ENCODE measurements at places on chromosomes 5 and 9.

GRCh38 chr9:35859990-35860339 lies 10.2 kb downstream of the OR13J1 start:
- DNase-seq: no peak

DNA sequence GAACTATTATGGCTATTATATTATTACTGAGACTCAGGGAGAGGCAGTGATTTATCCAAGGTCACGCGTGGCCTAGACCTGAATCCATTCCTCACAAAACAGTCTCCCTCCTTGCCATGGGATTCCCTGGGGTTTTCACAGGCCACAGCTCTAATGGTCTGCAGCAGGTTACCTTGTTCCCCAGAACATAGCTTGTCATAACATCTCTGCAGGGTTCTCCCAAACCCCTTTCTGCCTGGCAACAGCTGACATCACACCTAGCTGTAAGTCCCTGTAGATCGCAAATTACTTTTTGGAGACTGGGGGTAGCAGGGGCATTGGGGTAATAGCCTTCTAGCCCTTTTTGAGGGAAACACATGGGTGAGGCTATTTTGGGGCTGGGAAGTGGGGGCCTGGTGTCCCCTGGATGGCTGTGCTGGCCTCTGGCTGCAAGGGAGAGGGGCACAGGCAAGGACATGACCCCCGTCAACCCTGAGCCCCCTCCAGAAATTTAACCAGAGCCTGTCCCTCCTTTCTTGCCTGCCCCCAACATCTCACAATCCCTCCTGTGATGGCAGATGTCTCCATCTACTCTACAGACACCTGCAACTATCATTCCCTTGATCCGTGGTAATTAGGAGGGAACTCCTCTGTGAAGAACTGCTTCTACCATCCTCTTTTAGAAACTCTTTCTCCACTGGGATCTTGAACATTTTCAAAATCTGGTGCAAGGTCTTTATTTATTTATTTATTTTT lies 1.3 kb downstream of the CD74 start:
- peak; percentile 88 for DNase-seq

DNA sequence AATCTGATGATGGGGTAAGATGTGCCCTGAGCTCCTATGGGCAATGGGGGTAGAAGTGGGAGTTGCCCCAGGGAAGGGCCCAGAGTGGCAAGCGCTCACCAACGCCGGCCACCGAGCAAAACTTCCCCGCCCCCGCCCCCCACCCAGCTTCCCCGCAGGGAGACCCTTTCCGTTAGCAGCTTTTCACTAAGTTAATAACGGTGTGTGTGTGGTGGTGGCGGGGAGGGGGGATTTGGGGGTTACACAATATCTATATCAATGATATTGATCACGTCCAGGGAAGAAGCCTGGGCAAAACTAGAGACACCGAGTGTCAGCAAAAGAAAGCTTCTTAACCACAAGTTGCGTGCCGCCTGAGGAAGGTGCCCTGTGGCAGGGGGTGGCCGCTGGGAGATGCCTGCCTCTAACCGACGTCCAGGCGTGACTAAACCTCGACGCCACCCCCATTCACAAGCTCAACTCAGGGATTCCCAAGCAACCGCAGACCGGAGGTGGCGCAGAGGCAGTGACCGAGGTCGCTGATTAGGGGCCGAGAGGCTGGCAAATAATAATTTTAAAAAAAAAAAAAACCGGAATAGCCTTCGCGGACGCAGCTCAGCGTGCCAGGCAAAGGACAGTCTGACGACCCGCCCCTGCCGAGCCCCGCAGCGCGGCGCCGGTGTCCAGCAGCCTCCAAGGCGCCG lies 222.6 kb downstream of the MEF2C start:
- DNase-seq: peak; percentile 73

DNA sequence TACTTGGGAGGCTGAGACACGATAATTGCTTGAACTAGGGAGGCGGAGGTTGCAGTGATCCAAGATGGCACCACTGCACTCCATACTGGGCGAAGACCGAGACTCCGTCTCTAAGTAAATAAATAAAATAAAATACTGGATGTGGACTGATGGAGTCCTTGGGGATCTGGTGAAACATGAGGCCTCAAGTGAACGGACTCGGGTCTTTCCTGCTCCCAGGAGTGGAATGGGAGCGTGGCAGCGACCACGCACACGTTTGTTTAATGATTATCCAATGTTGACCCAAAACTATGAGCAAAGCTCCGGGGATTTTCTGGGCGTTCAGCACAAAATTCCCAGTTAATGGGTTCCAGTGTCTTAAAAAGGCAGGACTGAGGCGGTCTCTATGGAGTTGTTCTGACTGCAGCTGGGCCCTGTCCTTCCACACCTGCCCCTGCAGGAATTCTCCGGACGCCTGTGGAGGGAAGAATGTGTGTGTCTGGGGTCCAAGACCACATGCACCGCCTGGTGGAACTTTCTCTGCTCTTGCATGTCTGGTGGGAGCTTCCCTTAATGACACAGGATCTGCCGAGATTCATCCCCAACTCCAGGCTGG lies 26.6 kb downstream of the NEK6 start:
- no peak for DNase-seq

DNA sequence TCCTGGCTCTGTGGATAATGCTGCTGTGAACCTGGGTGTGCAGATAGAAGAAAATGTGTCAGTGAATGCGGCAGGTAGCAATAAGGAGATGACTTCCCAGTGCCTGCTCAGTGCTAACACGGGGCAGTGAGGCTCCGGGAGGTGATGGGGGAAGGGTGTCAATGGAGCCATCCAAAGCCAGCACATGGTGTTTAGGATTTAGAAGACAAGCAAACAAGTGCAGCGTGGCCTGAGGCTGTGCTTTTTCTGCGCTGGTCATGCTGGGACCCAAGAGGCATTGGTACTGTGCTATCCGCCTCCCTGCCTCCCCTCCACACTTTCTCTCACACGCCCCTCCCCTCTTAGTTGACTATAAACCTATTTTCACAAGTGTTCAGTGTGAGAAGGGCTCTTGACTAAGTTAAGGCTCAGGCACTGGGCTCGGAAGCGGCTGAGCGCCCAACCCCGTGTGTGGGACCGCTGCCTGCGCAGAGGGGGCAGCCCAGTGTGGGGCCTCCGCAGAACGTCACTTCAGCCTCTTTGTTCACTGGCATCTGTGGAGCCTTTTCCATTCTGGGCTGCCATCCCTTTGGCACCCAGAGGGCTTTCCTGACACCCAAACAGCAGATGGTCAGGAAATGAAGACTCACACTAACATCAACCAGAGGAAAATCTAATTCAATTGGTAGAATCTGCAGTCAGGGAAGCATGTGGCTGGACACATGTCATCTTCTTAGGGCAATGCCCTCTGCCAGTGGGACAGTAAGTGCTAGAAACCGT lies 21.8 kb upstream of the NINJ1 start:
- DNase-seq: no peak

GRCh38 chr5:60010853-60011252 lies 117.3 kb upstream of the PDE4D start:
- DNase-seq: no peak

DNA sequence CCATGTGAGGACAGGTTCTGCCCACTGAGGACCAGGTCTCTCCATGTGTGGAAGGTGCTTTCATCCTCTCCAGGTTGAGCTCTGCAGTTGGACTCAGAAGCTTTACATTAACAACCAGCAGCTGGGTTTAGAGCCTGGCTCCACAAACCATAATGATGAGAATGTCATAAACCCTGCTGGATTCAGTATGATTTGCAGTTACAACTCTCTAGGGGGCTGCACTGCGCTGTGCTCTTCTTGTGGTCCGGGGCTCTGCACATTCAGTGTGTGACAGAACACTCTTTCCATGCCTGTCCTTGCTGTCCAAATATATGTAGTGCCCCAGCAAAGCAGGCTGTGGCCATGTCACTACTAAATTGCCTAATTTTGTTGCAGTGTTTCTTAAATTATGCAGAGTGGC lies 334.3 kb downstream of the ICE1 start:
- DNase-seq: no peak

- DNase-seq: no peak
Observed at GRCh38 chr5:2334719-2335118, 416.8 kb downstream of the IRX2 start.

- DNase-seq: no peak
Observed at GRCh38 chr5:151483176-151483575, 35.8 kb downstream of the SLC36A1 start.

DNA sequence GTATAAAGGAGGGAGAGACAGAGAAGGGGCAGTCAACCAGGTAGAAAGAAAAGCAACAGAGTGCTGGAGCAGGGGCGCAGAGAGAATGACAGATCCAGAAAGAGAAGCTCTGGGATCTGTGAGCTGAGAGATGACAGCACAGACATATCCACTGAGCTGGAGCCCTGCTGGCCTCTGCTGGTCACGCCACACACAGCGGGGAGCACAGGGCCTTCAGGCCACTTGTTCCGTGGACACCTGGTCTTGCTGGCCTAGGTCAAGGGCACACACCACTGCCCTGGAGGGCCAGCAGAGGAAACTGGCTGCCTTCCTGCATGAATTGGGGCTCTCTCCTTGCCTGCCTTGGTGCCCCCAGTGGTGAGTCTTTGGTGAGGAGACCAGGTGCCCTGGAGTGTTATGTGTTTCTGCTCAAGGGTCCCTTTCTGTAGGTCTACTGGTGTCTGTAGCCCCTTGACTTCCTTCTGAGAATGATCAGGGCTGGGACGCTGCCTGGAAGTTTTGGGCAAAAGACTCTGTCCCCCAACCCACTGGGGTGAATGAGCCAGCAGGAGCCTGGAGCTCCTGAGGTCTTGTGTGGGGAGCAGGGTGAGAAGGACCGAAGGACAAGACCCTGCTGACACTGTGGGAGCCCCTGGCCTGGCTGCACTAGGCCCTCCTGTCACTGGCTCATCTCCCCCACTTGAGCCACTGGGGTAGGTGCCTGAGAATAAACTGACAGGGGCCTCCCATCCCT lies 59.2 kb upstream of the ADAMTS2 start:
- DNase-seq: no peak

DNA sequence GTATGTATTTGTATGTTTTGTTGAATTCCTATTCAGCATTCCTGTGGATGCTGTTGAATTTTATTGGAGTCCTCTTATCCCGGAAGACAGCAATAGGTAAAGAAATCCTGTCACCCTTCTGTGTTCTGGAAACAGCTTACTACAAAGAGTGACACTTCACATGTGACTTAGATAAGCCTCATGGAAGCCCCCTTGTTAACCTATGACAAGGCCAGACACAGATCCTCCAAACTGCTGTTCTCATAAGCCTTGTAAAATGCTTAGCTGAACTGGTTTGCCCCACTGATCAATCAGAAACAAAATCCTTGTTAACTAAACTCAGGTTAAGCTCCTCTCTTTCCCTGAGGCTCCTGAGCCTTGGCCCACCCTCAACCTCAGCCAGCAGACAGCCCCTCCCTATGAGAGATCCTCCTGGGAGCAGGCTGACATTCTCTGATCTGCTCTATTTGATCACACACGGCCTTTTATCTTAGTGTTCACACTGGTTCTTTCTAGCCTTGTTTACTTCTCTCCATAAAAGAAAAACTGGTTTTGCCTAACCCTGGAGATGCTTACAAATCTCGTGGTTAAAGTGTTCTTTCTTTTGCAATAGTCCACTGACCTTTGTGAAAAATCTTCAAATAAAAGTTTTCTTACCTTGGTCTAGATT lies 29.4 kb upstream of the ATP6V1G1 start:
- DNase-seq: no peak

- DNase-seq: no peak
Observed at GRCh38 chr5:91245871-91246270, 137.2 kb downstream of the ARRDC3 start.

DNA sequence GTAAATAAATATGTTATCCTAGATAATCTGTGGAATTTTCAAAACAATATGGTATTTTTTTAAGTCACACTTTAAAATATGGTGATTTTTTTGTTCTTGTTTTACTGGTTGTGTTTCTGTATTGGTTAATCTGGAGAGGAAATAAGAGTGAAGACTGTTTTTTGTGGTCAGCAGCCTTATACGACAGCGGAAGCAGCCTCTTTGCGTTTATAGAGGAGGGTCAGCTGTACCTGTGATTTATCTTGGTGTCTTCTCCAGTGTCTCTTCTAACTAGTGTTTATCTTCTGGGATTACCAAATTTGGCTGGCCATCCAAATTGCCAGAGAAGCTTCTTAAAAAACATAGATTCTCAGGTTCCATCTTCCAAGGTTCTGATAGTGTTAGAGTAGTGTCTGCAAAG lies 58.7 kb downstream of the ICE1 start:
- peak; percentile 29 for DNase-seq

DNA sequence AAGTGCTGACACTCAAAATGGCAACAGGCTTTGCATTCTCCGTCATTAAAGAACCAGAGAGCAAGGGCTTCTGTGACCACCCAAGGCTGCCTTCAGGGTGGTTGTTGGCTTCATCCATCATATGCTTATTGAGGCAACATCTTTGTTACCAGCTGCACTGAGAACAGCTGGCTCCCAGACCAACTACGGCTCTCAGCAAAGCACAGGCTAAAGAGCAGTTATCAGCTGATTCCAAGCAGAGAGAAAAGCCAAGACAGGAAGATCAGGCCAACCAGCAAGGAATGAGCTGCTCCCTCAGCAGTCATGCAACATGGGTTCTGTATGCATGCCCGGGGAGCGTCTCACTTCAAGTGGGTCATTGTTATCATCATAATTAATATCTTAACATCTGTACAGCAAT lies 358.9 kb downstream of the ACTL7B start:
- no peak for DNase-seq

DNA sequence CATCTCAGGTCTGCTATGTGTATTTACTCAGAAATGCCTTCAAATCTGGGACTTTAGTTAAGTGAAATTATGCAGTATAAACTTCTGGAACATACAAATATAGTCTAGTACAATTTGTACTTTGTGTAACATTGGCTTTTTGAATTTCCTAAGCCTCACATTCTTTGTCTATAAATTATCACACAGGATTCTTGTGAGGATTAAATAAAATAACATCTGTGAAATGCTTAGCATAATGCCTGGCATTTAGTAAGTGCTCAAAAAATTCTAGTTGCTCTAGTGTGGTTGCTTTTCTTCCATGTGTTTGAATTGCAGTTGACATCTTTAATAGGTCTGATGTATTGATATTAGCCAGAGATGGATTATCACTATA lies 2.6 kb downstream of the HMMR start:
- DNase-seq: no peak

DNA sequence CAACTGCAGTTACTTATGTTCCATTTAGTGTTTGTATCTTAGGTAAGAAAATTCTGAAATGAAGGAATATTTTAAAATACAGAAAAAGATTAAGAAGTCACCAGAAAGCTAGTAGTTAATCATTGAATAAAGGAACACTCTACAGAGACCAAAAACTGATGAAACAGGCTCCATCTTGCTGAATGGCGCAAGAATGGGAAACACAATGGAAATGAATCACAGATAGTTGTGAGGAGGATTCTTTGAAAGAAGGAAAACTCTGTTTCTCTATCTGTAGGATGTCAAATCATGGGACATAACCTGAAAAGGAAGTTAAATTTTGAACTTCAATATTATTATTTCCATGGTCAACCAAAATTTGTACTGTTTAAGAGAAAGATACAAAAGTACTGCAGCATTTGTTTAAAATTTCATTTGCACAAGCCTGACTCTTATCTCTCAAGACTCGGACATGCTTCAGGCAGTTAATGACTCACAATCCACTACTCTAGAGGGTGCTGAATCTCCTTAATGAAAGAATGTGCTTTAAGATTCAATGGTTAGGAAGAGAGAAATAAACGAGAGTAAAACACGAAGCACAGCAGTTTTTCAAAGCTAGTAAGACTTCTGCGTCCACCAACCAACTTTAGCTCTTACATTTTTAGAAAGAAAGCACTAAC lies 1064.4 kb upstream of the DMAC1 start:
- no peak for DNase-seq
